ENCODE measurements at places on chromosomes 7 and 10.

DNA sequence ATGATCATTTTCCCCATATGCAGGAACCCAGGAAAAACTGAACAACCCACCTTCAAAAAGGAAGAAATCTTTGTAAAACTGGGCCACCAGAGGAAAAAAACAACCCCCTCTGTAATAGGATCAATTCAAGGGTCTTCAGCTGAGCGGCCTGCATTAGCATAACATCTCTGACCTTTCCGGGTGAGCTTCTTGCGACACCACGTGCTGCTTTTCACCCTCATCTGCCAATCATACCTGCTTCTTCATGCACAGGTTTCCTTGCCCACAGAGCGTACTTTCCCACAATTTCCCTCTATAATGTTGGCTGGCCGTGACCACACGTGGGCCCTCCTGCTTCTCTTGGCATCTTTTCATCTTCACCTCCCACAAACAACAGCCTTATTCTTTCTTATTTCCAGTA lies 284.3 kb upstream of the NEBL start:
- DNase-seq, result no peak

DNA sequence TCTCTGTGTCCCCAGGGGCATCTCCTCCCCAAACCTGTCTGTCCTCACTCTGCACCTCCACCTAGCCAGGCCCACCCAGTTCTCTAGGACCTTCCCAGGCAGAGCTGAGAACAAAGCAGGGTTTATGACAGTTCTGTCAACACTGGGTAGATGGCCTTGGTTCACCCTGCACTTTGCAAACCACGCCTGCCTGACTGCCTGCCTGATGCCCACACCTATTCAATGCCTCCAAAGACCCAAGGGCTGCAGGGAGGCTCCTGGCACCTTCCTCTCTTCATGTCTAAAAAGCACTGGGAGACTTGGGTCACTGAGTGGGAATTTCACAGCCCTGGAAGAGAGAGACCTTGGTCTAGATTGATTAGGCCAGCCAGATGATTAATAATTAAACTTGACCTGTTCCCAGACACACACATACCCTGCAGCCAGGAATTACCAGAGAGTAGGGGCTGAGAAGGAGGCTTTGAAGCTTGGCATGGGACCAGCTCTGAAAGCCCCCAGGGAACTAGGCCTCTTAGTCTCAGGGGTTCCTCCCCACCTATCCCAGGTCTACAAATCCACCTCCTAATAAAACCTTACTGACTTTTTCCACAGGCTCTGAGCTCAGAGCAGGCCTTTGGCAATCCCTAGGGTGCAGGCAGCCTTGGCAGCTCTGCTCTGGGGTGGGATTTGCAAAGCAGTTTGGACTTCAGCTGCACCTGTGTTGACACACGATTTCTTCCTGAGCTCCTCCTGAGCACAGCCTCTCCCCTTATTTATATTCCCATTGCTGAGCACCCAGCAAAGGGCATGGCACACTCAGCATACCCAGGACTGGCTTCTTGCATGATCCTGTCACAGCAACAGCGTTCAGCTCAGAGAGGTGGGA lies 25.7 kb upstream of the PDCD4 start:
- DNase-seq, result no peak

GRCh38 chr7:114086914-114087652 lies 168.3 kb upstream of the PPP1R3A start:
- no peak for DNase-seq

DNA sequence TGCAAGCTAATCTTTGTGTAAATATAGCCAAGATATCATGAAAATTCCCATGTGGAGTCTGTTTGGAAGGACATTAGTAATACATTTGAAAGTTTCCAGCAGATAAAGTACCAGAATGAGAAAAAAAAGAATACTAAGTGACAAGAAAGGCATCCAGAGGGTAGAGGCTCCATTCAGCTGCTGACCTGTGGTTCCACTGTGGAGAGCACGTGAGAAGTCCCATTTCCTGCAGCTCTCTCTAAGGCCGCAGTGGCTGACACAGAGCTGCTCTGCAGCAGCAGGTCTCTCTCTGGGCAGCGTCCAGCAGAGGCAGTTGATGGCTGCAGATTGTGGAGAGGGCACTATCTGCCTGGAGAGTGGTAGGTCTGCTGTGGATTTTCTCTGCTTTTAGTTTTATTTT lies 100.1 kb upstream of the TMEM72 start:
- DNase-seq, result no peak

DNA sequence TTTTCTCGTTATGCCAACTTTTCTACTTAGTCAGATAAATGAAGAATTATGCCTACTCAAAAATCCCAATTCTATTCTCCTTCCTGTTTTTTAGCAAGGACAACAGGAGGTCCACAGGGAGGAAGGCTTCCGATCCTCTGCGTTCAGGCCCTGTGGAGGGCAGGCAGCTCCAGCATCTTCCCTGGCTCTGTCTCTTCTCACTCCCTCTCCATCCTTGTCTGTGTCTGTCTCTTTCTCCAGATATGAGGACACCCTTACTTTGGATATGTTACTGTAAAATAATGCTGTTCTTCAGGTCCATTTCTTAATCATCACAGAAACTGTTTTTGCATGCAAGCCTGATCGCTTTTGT lies 166.6 kb downstream of the ELMO1 start:
- no peak for DNase-seq

GRCh38 chr7:24572393-24572996 lies 757 bp upstream of the PALS2 start:
- DNase-seq, result no peak

- no peak for DNase-seq
Observed at GRCh38 chr7:28144266-28144665, 36.3 kb downstream of the JAZF1 start.

DNA sequence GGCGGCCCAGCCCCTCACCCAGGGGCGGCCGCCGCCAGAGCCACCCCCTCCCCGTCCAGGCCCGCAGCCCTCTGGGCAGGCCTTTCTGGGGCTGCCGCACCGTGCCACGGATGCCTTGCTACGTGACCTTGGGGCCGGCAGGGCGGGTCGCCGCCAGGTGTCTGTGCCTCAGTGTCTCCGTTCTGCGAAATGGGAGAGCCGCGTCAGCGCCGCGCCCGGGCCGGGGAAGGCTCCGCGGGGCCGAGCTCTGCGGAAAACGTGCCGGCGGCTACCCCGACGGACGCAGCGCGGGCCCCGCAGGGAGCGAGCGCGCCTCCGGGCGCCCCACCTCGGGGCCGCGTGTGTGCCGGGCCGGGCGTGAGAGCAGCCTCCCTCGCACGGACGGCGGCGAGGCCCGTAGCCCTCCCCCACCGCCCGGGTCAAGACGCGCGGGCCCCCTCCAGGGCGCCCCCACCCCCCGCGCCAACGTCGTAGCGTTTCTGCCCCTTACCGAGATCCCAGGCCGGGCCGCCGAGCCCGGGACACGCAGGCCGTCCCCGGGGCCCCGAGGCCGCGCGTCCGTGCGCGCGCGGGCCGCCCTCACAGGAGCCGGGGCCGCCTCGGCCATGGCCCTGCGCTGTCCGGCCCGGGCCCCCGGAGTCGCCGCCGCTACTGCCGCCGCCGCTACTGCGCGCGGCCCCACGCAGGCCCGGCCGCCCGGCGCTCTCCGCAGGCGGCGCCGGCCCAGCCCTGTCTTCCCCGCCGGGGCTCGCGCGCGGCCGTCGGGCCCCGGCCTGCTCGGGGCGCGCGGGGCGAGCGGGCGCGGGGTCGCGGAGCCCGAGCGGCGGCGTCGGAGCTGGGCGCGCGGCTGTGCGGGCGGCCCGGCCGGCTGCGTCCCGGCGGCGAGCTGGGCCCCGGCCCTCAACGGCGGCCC lies 1.1 kb downstream of the ZNF777 start:
- no peak for DNase-seq

All from HFF-Myc (cell line).